ENCODE measurements at places on chromosomes 13 and 19. TPM values are rescaled to one million over a fixed set of nuclear protein-coding genes. Genes with fewer than 3 reads are reported as not detected.

The CDX2 gene
- not detected for total RNA-seq

The CCDC70 gene
- not detected for total RNA-seq

The SLC10A2 gene
- total RNA-seq: not detected

The RHPN2 gene
- total RNA-seq: 19.9 TPM

The CYP2F1 gene
- total RNA-seq: not detected

The REEP6 gene
- 3.7 TPM for total RNA-seq

The NTF4 gene
- total RNA-seq: not detected

The ACP4 gene
- not detected for total RNA-seq

The ATP1A3 gene
- total RNA-seq: 1.6 TPM

The RNF113B gene
- not detected for total RNA-seq

The GNG7 gene
- 0.23 TPM for total RNA-seq

The PGLYRP2 gene
- total RNA-seq: 0.17 TPM

The C13orf42 gene
- total RNA-seq: not detected

The ATP8B3 gene
- 1.8 TPM for total RNA-seq

The FAM83E gene
- total RNA-seq: not detected

The SEMA6B gene
- total RNA-seq: 3.2 TPM

The CBLC gene
- not detected for total RNA-seq

The SPHK2 gene
- total RNA-seq: 5.1 TPM

The RTBDN gene
- not detected for total RNA-seq

The ZNF83 gene
- total RNA-seq: 23.8 TPM

The IGFL3 gene
- total RNA-seq: not detected

The CBY2 gene
- not detected for total RNA-seq

The BEST2 gene
- total RNA-seq: not detected

The ADGRE3 gene
- total RNA-seq: not detected

The SHISA7 gene
- total RNA-seq: not detected

The ADM5 gene
- 0.27 TPM for total RNA-seq

The SPACA6 gene
- total RNA-seq: 3.6 TPM

The PSG1 gene
- not detected for total RNA-seq

The TNFSF13B gene
- not detected for total RNA-seq

The MED26 gene
- 5.1 TPM for total RNA-seq

The GRIK5 gene
- 0.42 TPM for total RNA-seq

The ZNF616 gene
- 4.7 TPM for total RNA-seq

The MUC16 gene
- total RNA-seq: not detected

The CPT1C gene
- total RNA-seq: 5.0 TPM

The MEF2B gene
- total RNA-seq: not detected

The KLF1 gene
- total RNA-seq: not detected

The NECTIN2 gene
- 73.7 TPM for total RNA-seq

The PDE4C gene
- 0.17 TPM for total RNA-seq

The CYP2A6 gene
- not detected for total RNA-seq

The ITGBL1 gene
- total RNA-seq: 0.65 TPM

The NDUFA13 gene
- total RNA-seq: 96.6 TPM

The TEX29 gene
- total RNA-seq: not detected

The SYT5 gene
- total RNA-seq: not detected

The PTPRH gene
- total RNA-seq: 4.1 TPM

The ZNF324B gene
- 13.5 TPM for total RNA-seq

The C19orf85 gene
- total RNA-seq: not detected

The MYPOP gene
- 2.5 TPM for total RNA-seq

The ZNF486 gene
- 8.7 TPM for total RNA-seq

The GARIN5A gene
- 0.95 TPM for total RNA-seq

The SIGLEC8 gene
- total RNA-seq: not detected

Measured in Daoy (cell line).